Mammary epithelial cell (primary cell): ENCODE measurements at places on chromosomes 2 and 18. TPM values are rescaled to one million over a fixed set of nuclear protein-coding genes. Genes with fewer than 3 reads are reported as not detected.

The ABCG8 gene
- total RNA-seq: not detected in 2 replicates

The GDF7 gene
- total RNA-seq: not detected in 2 replicates

The TWIST2 gene
- 13.7 and 17.6 TPM in 2 replicates for total RNA-seq

The ACVR1C gene
- 0.83 TPM for total RNA-seq

The CYP26B1 gene
- 0.50 TPM for total RNA-seq

The ANKRD30B gene
- not detected in 2 replicates for total RNA-seq

The TCF23 gene
- total RNA-seq: 0.08 TPM in 1 of 2 replicates, not detected in the other

The C18orf54 gene
- total RNA-seq: 5.5 and 12.0 TPM in 2 replicates

The SH3RF3 gene
- total RNA-seq: 2.0 TPM

The SNRNP27 gene
- total RNA-seq: 25.3 TPM

The SLC4A5 gene
- total RNA-seq: 1.5 TPM

The VIT gene
- total RNA-seq: not detected in 2 replicates

The RNF103 gene
- 16.4 and 18.1 TPM in 2 replicates for total RNA-seq

The GAREM1 gene
- total RNA-seq: 7.1 and 9.0 TPM in 2 replicates

The ACADL gene
- total RNA-seq: not detected in 2 replicates

The ABI2 gene
- 43.2 and 54.4 TPM in 2 replicates for total RNA-seq

The GPAT2 gene
- 5.4 and 13.0 TPM in 2 replicates for total RNA-seq

The MARCO gene
- not detected in 2 replicates for total RNA-seq

The POTEI gene
- total RNA-seq: not detected in 2 replicates

The RAD51AP2 gene
- 0.17 TPM for total RNA-seq

The PLGLB1 gene
- 1.7 TPM for total RNA-seq

The EFHD1 gene
- 0.61 and 0.87 TPM in 2 replicates for total RNA-seq

The EML4 gene
- total RNA-seq: 32.0 and 42.4 TPM in 2 replicates

The IL36RN gene
- total RNA-seq: 0.67 TPM

The PXDN gene
- total RNA-seq: 67.6 and 99.8 TPM in 2 replicates

The HS1BP3 gene
- total RNA-seq: 20.5 and 25.3 TPM in 2 replicates

The SLC4A1AP gene
- total RNA-seq: 23.8 TPM
